ENCODE measurements at places on chromosomes 12 and 14.

GRCh38 chr14:103008768-103009357 is 48.5 kb downstream of the CDC42BPB start:
- no peak for DNase-seq

DNA sequence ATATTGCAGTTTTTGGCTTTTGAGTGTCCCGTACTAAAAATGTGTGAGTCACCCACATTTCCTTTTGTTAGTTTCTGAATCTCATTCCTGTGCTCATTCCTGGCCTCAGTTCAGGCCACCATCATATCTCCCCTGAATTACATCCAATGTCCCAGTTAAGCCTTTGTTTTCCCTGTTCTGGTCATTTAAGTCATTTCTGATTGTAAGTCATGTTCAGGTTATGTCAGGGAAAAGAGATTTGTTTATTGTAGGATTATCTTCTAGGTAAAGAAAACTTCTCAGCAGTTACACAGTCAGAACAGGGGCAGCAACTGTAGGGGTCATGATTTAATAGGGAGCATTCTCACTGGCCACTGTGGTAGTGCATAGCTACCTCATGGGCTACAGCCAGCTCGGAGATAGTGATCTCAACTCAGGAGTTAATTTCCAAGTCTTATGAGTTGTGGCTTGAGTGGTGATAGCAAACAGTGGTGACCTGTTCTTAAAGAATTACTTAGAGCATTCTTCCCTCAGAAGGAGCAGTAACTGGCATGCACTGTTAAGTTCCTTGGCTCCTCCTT is 6.7 kb downstream of the DDX47 start:
- no peak for DNase-seq

GRCh38 chr12:45762185-45763110 is 32.9 kb downstream of the ARID2 start:
- no peak for DNase-seq

DNA sequence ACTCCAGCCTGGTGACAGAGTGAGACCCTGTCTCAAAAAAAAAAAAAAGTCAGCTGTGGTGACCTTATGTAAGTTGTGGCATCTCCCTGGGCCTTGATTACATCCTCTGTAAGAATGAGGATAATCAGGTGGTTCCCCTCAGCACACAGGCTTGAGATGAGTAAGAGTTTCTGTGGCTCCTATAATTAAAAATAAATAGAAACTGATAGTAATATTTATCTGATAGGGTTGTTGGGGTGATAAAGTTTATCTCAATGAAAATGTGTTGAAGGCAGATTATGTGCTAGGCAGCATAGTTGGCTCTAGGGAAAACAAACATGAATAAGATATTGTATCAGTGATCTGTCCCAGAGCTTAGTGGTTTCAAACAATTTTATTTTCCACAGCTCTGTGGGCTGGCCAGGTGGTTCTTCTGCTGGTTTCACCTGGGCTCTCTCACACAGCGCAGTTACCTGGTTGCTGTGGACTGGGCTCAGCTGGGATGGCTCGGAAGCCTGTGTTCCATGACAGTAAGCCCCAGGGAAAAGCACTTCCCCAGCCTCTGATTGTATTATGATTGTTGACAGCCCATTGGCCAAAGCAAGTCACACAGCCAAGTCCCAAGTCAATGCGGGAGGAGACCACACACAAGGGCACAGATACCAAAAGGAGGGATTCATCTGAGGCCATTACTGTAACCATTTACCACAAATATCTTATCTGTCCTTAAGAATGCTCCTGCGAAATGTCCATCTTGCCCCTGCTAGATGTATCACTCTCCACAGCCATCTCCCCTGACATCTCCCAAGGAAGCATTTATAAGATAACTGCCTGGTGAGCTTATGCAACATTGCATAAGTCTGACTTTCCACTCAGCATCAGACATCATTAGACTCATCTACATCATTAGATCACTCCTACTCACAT is 151.7 kb downstream of the NUAK1 start:
- DNase-seq, result no peak
